ENCODE measurements at places on chromosomes 6 and 20. TPM values are rescaled to one million over a fixed set of nuclear protein-coding genes. Genes with fewer than 3 reads are reported as not detected.

DNA sequence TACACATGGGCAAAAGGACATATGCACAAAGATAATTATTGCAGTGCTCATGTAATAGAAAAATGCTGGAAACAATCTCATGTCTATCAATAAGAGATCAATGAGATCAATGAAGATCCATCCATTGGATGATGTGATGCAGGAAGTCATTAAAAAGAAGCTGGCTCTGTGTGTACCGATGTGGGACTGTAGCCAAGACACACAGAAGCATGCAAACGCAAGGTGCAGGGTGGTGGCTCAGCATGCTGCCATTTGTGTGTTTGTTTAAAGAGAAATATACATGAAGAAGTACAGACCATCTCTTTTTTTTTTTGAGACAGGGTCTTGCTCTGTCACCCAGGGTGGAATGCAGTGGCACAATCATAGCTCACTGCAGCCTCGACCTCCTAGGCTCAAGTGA is 33.1 kb upstream of the KCNB1 start:
- DNase-seq = no peak
- no peaks in the 10 kb centered on the region for H3K36me3 ChIP-seq
- no peak overlapping the region for H3K27ac ChIP-seq

GRCh38 chr6:31246051-31246521 is 25.8 kb downstream of the HLA-C start:
- H3K4me3 ChIP-seq = no peak overlapping the region
- no peak for DNase-seq
- no peaks in the 10 kb centered on the region for H3K36me3 ChIP-seq
- peaks cover 33% of the 10 kb centered on the region for H3K27me3 ChIP-seq

DNA sequence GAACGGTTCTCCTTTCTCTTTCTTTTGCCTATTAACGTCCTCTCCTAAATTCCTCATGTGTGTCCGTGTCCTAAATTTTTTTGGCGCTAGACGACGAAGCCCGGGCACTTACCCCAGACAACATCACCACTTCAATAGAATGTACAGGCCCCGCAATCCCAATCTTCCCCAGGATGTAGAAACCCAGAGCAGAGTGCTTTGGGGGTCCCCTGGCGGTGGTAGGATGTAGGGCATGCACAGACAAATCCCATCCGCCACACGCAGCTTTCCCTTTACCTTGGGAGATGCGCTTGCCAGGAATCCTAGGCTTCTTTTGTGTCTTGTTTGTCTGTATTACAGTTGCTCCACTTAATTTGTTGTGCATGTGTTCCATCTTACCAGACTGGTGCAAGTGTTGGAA is 417.3 kb upstream of the ARID1B start:
- peaks cover 10% of the 10 kb centered on the region for H3K36me3 ChIP-seq
- no peak overlapping the region for H3K4me3 ChIP-seq

DNA sequence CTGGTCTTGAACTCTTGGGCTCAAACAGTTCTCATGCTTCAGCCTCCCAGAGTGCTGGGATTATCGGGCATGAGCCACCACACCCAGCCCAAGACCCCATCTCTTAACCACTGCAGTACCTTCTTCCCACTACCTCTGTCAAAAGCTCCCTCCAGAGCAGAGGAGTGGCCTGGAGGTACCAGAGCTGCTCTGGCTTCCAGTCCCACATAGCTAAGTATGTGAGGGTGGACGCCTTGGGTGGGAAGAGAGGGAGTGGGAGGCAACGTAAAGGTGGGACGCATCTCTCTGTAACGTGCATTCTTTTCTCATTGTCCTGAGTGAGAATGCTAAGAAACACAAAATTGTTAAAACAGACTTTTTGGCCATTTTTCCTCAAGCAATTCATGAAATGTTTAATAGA is 24.5 kb downstream of the TM9SF4 start:
- no peak for DNase-seq
- H3K4me3 ChIP-seq = no peak overlapping the region
- peaks cover 56% of the 10 kb centered on the region for H3K36me3 ChIP-seq
- peaks cover 16% of the 10 kb centered on the region for H3K4me1 ChIP-seq

- H3K27ac ChIP-seq = no peak overlapping the region
- H3K4me1 ChIP-seq = peaks cover 2% of the 10 kb centered on the region
- no peak for DNase-seq
- no peaks in the 10 kb centered on the region for H3K36me3 ChIP-seq
- H3K4me3 ChIP-seq = no peak overlapping the region
These were observed 112.8 kb upstream of the ARMC2 start for GRCh38 chr6:108735310-108736001.

- H3K27ac ChIP-seq = no peak overlapping the region
- no peak for DNase-seq
- no peaks in the 10 kb centered on the region for H3K27me3 ChIP-seq
- H3K4me3 ChIP-seq = no peak overlapping the region
- H3K36me3 ChIP-seq = no peaks in the 10 kb centered on the region
These were observed 69.7 kb downstream of the EPB41L2 start for GRCh38 chr6:130993292-130993765.

GRCh38 chr6:138659998-138660397 is 113.6 kb upstream of the CCDC28A start:
- peaks cover 4% of the 10 kb centered on the region for H3K27me3 ChIP-seq
- H3K27ac ChIP-seq = no peak overlapping the region
- no peak for DNase-seq
- no peak overlapping the region for H3K4me3 ChIP-seq

GRCh38 chr6:111591901-111592461 is 13.7 kb downstream of the TRAF3IP2 start:
- no peak overlapping the region for H3K4me3 ChIP-seq
- no peak overlapping the region for H3K27ac ChIP-seq
- no peaks in the 10 kb centered on the region for H3K27me3 ChIP-seq
- peaks cover 16% of the 10 kb centered on the region for H3K4me1 ChIP-seq
- peaks cover 45% of the 10 kb centered on the region for H3K36me3 ChIP-seq

- no peaks in the 10 kb centered on the region for H3K27me3 ChIP-seq
- H3K4me3 ChIP-seq = no peak overlapping the region
- no peak for DNase-seq
- H3K4me1 ChIP-seq = peaks cover 76% of the 10 kb centered on the region
- H3K27ac ChIP-seq = peak overlapping the region; percentile 21
- H3K36me3 ChIP-seq = no peaks in the 10 kb centered on the region
These were observed 18.6 kb downstream of the DSE start for GRCh38 chr6:116389357-116389756.

DNA sequence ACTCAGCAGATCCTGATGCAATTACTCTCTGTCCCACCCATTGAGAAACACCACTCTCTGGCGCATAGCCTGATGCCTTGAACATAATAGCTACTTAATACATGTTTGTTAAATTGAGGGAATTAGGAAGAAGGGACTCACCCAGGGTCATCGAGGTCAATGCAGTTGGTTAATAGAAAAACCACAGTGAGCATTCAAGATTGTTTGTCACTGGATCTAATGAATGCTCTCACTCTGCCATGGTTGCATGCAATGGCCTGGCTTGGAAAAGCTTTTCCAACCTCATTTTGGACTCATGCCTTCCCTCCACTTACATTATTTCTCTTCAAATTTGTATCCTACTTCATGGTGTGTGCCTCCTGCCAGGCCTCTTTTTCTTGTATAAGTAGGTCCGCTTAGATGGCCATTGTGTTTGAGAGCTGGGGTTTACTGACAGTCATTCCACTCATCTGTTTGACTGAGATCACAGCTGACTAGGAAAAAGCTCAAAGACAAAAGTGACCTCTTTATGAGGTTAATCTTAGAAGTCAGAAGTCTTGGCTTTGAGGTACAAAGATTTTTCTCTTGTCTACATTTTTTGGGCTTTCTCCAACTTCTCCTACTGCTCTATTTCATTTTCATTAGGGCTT is 154.8 kb upstream of the RAB32 start:
- H3K36me3 ChIP-seq = no peaks in the 10 kb centered on the region
- H3K4me1 ChIP-seq = no peaks in the 10 kb centered on the region
- no peak overlapping the region for H3K27ac ChIP-seq

- DNase-seq = no peak
- no peaks in the 10 kb centered on the region for H3K27me3 ChIP-seq
- no peak overlapping the region for H3K27ac ChIP-seq
- H3K4me1 ChIP-seq = peaks cover 7% of the 10 kb centered on the region
- H3K4me3 ChIP-seq = no peak overlapping the region
These were observed 209.5 kb downstream of the CLIC5 start for GRCh38 chr6:45806172-45806571.

GRCh38 chr6:56764081-56764566 is 121.4 kb upstream of the DST start:
- no peak overlapping the region for H3K4me3 ChIP-seq
- no peaks in the 10 kb centered on the region for H3K36me3 ChIP-seq
- no peak overlapping the region for H3K27ac ChIP-seq

- no peak overlapping the region for H3K27ac ChIP-seq
- H3K27me3 ChIP-seq = peaks cover 2% of the 10 kb centered on the region
- peaks cover 10% of the 10 kb centered on the region for H3K4me1 ChIP-seq
- H3K36me3 ChIP-seq = no peaks in the 10 kb centered on the region
- H3K4me3 ChIP-seq = no peak overlapping the region
These were observed 40.5 kb downstream of the HLA-F start for GRCh38 chr6:29763491-29764289.

DNA sequence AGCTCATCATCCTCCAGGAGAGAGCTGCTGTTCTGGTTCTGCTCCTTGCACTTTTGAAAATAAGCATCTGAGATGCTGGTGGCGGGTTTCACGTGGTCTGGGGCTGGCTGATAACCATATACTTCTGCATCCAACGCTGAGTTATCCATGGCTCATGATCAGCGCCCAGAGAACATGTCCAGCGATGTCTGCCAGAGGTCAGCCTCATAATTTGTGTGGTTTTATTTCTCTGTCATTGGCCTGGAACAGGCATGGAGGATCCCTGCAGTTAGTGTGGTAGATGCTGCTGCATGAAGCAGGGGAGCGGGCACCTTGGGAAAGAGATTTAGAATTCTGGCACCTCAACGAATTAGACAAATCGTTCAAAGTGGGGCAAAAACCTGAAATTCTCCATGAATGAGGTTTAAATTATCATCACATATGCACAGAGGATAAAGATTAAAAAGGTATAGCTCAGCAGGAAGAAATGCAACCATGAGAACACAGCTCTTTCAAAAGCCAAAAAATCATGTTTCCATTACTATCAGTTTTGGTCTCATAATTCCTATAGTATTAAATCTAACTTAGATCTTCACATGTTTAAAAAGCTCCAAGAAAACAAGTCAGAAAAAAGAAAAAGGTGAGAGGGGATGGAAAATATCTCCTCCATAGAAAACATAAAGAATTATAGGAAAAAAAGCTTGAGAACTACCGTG is 157.2 kb downstream of the SOD2 start:
- no peaks in the 10 kb centered on the region for H3K4me1 ChIP-seq
- no peak overlapping the region for H3K4me3 ChIP-seq
- DNase-seq = no peak
- no peaks in the 10 kb centered on the region for H3K27me3 ChIP-seq
- H3K36me3 ChIP-seq = no peaks in the 10 kb centered on the region
- H3K27ac ChIP-seq = no peak overlapping the region

- no peaks in the 10 kb centered on the region for H3K36me3 ChIP-seq
- no peak overlapping the region for H3K27ac ChIP-seq
- H3K27me3 ChIP-seq = peaks cover 8% of the 10 kb centered on the region
- H3K4me1 ChIP-seq = no peaks in the 10 kb centered on the region
- DNase-seq = no peak
- H3K4me3 ChIP-seq = no peak overlapping the region
These were observed 152.7 kb downstream of the MCHR2 start for GRCh38 chr6:99841297-99841696.

- peak; percentile 68 for DNase-seq
- peaks cover 8% of the 10 kb centered on the region for H3K4me1 ChIP-seq
- peak overlapping the region; percentile 84 for H3K4me3 ChIP-seq
- H3K27ac ChIP-seq = peak overlapping the region; percentile 43
These were observed 9.9 kb upstream of the HLA-B start for GRCh38 chr6:31366693-31367470.

DNA sequence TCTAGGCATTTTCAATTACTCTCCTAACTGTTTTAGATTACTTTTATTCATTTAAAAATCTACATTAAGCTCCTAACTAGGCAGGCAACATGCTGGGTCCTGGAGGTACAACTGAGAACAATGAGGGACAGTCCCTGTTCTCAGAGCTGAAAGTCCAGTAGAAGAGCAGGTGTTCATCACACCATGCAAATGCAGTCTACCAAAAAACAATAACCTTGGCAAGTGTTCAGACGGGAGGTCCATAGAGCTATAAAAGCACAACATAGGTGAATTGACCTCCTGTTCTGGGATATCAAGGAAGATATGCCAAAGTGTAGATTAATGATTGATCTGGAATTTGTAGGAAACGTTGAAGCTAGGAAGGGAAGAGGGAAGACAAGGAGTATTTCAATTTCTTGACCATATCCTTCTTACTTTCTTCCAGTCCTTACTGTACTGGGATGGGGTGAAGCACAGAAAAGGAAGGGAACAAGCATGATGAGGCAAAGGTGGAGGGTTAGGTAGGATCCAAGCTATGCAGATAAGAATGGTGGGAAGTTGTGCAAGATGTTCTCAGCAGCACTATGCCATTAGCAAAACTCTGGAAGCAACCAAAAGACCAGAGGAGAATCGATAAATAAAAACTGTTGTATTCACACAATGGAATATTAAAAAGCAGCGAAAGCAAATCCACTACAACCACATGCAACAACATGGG is 485.7 kb upstream of the JARID2 start:
- H3K36me3 ChIP-seq = no peaks in the 10 kb centered on the region
- no peak overlapping the region for H3K27ac ChIP-seq
- H3K27me3 ChIP-seq = no peaks in the 10 kb centered on the region
- H3K4me3 ChIP-seq = no peak overlapping the region
- DNase-seq = no peak
- peaks cover 5% of the 10 kb centered on the region for H3K4me1 ChIP-seq

GRCh38 chr6:47288267-47289090 is 21.2 kb downstream of the TNFRSF21 start:
- no peak for DNase-seq
- no peaks in the 10 kb centered on the region for H3K27me3 ChIP-seq

The SERPINB1 gene
- 60.5 TPM for total RNA-seq

The NKX2-2 gene
- not detected for total RNA-seq

The FGD2 gene
- total RNA-seq = 435 TPM

The CGAS gene
- total RNA-seq = 22.7 TPM

The CYB5R4 gene
- 35.7 TPM for total RNA-seq

Measured in activated B cell treated with CpG ODN at 0.5 μM for 24 hours (primary cell).